ENCODE measurements at places on chromosomes 2 and 18.

GRCh38 chr2:192687015-192687414, 492.3 kb upstream of the TMEFF2 start:
- DNase-seq = no peak

DNA sequence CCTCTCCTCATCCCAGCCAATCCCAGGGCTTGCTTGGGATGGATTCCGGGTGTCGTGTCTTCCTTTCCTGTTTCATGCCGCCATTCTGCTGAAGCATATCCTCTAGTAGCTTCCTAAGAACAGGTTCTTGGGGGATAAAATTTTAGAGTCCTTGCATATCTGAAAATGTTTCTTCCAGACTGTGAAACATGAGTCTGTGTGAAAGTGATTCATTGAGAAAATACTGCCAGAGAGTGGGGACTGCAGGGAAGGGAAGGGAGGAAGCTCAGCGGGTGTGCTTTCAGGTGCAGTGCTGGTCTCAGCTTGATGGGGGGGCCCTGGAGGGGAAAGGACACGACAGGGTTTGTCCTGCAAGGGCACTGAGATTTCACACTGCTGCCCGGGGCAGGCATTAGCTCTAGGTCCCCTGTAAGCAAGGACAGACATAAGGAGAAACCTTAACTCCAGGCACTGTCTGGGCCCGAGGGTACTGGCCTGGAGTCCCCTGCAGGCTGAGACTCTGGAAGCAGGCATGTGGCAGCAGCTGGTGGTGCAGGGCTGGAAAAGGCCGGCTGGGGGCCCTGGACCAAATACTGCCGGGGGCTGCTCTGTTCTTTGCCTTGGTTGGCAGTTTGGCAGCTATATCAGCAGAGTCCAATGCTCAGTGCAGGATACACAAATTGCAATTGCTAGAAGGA, 97.6 kb upstream of the HS6ST1 start:
- DNase-seq = peak; percentile 6

GRCh38 chr18:14092625-14093306, 39.5 kb downstream of the ZNF519 start:
- DNase-seq = no peak

DNA sequence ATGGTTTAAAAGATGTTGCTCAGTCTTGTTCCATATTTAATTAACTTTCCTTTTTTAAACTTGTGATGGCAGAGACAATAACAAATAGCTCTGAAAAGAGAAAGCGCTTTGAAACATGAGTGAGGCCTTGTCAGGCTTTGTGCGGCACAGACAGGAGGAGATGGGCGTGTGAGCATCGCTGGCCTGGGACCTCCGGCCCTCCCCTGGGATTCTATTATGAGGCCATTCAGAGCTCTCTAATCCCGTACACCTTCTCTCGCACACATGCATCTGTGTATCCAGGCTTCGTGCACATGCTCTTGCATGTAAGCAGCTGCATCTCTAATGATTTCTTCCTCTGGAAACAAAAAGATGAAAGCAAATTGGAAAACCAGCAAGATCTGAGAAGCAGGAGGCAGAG, 313.7 kb downstream of the ZNF521 start:
- no peak for DNase-seq

All from femur (tissue), 1 donor.